ENCODE measurements at places on chromosomes 7 and 10.

GRCh38 chr10:124142960-124143359 lies 49.6 kb upstream of the CHST15 start:
- no peak for DNase-seq

- no peak for DNase-seq
These were observed 227.7 kb downstream of the CRPPA start for GRCh38 chr7:16193631-16194030.

DNA sequence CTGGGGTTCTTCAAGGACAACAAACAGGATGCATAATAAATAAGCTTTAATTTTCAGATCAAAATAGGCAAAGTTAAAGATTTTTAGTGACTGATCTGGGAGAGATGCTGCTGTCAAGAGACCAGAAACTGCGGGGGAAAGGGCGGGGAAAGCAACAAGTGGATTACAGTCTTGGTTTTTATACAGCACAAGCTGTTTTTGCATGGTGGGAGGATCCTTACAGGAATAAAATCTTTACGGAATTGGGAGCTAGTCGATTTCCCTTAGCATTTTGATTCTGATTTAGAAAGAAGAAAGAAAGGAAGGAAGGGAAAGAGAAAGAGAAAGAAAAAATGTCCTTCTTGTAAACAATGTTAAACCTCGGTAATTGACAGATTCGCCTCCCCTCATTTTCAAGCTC lies 242.3 kb upstream of the SP8 start:
- no peak for DNase-seq

DNA sequence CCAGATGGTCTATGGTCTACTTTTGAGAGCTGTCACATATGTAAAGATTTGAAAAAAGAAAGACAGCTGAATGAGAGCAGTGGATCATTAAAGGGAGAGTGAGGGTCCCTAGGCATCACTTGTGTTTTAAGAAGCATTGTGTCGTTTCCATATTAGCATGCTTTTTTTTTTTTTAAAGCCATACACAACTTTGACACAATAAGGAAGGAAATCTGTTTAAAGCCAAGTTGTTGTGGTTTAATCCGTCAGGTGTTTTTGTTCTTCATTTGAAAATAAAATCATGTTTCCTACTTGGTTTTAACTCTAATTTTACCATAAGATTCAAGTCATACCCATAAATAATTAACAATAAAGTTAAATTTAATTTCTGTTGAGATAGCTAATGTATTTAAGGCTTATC lies 53.5 kb downstream of the MDFIC start:
- no peak for DNase-seq

DNA sequence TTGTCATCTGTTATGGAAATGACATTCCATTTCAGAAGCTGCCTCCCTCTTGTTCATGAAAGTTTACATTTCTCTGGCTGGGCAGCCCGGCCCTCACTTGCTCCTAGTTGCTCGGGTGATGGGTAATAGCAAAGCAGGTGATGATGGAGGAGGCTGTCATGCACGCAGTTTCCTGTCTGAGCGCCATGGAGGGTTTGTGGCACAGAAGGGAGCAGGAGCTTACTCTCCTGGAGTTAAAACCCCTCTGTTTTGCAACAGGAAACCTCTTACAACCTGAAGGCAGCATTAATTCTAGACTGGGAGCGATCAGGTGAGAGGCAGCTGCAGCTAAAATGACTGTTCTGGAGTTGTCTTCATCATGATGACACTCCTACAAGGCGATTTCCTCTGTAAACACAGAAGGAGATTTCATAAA lies 34.1 kb upstream of the MKI67 start:
- DNase-seq = no peak

DNA sequence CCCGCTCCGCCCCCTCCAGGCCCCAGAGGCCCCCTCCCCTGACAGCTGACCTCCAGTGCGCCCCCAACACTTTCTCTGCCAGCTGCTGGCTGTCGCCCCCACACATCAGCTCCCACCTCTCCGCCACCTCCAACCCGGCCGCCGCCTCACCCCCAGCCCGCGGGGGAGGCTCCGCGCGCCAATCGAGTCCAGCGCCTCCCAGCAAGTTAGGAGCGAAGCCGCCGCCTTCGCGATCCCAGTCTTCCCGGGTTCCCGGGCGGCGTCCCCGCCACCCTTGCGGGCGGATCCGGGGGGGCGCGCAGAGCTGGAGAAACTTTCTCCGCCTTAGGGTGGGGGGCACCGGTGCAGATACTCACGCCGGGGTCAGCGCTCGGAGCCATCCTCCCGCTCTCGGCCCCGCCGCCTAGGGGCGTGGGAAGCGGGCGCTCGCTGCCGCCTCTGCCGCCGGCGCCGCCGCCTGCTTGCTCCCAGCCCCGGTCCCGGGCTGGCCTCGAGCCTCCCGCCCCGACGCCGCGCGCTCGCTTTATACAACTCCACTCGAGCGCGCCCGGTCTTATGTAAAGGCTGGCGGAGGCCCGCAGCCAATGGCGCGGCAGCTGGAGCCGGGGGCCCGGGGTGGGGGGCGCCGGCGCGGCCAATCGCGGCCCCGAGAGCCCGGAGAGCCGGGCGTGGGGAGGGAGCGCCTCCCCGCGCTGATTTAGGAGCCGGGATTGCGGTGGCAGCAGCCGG lies at the start of gene CRTAC1:
Gene CRTAC1 (minus strand): TSS at position 529 of the 729 bp plus-strand sequence. CDS start 149 bp downstream, at position 380.
- DNase-seq = no peak

Measured in stimulated activated CD4-positive, alpha-beta T cell treated with anti-CD3 and anti-CD28 coated beads, Interleukin-2, amount 100 ng/mL, for 4 hours (primary cell).